ENCODE measurements at places on chromosomes 11 and 22.

DNA sequence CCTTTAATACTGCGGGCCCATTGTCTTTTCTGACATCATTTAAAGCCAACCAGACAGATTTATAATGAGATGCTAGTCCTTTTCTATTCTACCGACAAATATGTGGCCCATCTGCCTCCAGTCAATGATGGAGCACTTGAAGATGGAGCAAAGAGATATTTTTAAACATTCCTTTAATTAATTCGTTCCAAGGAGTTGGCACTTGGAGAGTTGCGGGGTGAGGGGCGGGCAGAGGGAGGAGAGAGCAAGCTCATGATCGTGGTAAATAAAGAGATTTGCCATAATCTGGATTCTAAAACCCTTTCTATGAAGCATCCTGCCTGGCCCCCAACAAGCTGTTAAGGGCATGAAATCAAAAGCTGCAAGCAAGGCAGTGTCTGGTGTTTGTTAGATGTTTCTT lies 5.0 kb downstream of the SLC1A2 start:
- DNase-seq, result no peak

DNA sequence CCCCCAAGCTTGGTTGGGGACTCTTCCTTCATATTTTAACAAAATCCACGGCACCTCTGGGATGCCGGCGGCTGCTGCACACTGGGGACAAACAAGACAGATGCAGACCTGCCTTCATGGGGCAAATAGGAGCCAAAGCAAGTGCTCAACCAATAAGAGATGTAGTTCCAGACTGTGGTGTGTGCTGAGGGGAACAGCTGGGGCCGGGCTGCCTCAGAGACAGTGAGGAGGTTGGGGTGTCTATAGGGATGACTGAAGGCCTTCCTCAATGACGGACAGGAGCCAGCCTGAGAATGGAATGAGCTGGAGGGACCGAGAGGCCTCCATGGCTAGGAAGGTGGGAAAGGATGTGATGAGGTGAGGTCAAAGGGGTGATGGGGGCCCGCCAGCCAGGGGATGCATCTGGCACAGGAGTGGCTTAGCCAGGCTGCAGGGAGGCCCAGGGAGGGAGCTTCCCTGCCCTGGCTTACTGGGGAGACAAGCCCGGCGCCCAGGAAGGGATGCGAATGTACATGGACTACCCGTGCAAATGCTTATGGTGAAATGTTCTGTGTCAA lies 10.3 kb upstream of the CTSD start:
- DNase-seq, result no peak

- no peak for DNase-seq
These were observed 272.7 kb upstream of the CADM1 start for GRCh38 chr11:115776916-115777315.

- no peak for DNase-seq
These were observed 310.6 kb downstream of the TBC1D22A start for GRCh38 chr22:47073075-47073474.

GRCh38 chr22:20738394-20739089 lies 35.4 kb upstream of the SERPIND1 start:
- no peak for DNase-seq

- DNase-seq, result no peak
These were observed 4.2 kb downstream of the NXF1 start for GRCh38 chr11:62801071-62801470.

DNA sequence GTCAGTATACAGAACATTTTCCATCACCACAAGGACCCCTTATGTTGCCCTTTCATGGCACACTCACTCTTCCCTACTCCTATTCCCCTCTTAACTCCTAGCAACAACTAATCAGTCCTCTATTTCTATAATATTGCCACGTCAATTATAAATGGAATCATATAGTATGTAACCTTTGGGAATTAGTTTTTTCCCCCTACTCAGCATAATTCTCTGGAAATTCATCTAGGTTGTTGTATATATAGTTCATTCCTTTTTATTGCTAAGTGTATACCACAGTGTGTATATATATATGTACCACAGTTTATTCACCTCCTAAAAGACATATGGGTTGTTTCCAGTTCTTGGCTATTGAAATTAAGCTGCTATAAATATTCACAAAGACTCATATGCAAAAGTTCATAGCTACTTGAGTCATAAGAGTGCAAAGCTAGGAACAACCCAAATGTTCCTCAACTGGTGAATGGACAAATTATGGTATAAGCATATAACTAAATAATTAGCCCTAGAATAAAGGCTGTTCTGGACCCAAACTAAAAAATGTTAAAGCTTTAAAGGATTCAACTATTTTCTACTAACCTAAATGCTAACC lies 41.3 kb downstream of the TUB start:
- no peak for DNase-seq

- no peak for DNase-seq
These were observed 19.5 kb downstream of the PC start for GRCh38 chr11:66938582-66939135.

All from stimulated activated CD4-positive, alpha-beta T cell treated with anti-CD3 and anti-CD28 coated beads, Interleukin-1b, Interleukin-23, amount 100 ng/mL, for 1 hour (primary cell).